ENCODE measurements at places on chromosomes 1 and 21.

- no peak for DNase-seq
Observed at GRCh38 chr1:30191154-30191702, 532.2 kb downstream of the MATN1 start.

DNA sequence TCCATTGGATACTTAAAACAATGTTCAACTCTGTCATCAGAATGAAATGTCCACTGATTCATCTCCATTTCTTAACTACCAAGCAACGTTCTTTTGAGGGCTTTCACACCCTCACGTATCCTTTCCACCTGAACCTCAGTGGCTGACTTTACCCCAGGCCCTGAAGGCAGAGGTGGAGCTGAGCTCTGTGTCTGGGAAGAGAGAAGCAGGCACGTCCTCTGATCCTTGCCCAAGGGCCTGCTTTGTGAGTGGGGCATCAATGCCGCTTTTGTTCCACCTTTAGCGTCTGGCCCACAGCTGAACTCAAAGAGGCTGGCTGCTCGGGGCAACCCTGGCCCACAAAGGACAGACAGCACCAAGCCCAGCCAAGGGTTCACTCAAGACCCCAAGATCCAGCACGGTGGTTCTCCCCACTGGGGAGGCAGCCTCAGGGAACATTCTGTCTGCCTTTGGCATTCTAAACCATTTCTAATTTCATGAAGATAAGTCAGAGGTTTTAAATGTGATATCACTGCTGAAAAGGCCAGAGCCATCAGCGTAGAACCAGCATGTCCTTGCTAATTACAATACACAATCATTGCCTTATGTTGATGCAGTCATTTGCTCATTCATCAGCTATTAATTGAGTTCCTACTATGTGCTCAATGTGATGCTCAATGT is 126.0 kb upstream of the UBE2U start:
- no peak for DNase-seq

GRCh38 chr1:78464449-78464891 is 26.3 kb upstream of the PTGFR start:
- no peak for DNase-seq

GRCh38 chr1:210272666-210273065 is 40.1 kb downstream of the SERTAD4 start:
- no peak for DNase-seq

GRCh38 chr1:42768172-42768571 is 1.1 kb downstream of the C1orf50 start:
- DNase-seq, result no peak

GRCh38 chr1:92587445-92587844 is 100.7 kb upstream of the GFI1 start:
- DNase-seq, result no peak

DNA sequence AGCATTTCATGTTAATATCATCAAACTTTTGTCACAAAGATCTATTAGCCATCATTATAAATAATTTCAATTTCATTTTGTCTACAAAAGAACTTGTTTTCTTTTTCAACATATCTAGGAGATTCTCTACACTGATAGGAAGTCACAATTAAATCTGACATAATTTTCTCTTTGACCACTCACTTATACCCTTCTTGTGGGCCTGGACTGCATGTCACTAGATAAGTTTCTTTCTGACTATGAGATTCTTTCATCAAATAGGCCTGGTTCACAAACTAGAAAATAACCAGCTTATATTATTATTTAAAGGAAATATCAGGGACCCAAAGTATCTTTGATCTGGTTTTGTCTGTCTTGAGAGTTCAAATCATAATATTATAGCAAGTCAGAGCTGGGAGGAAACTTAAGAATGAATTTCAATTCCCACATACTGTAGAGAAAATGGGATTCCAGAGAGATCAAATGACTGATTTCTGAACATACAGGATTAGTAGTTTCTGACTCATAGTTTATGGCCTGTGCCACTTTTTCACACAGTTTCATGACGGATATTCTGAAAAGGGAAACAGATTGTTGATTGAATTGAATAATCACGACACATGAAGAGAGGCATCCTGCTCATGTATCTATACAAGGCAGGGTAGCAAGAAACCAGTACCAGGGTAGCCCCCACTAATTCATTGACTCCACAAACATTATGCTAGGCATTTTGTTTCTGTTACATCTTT is 355.8 kb downstream of the GPATCH2 start:
- no peak for DNase-seq

DNA sequence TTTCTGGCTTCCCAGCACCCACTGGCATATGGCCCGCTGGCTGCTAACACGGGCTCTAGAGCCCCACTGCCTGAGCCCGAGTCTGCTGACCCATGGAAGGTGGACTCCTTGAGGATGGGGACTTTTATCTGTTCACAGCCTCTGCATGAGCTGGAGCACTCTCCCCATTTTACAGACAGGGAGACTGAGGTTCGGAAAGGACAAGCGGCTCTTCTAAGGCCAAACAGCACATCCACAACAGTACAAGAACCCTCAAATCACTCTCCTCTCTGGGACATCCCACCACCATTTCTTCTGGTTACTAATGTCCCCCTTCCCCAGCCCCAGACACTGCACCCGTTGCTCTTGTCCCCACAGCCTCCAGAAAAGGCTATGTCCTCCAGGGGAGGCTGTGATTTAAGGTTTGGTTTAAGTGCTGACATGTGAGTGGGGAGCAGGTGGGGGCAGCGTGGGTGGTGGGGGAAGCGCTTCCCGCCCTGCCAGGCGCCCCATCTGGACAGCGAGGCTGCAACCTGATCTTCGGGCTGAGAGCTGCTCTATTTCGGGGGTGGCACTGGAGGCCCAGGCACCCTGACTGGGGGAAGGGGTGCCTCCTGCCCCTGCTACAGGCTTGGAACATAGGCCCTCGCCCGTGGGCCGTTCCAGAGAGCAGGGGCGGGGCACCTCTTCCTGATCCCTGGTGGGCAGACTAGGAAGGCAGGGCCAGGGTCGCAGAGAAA is 104.8 kb upstream of the WNT4 start:
- DNase-seq, result no peak

GRCh38 chr1:230425252-230426091 is 660 bp downstream of the PGBD5 start:
- no peak for DNase-seq

GRCh38 chr1:77541162-77541545 is 141.3 kb downstream of the ZZZ3 start:
- no peak for DNase-seq

GRCh38 chr21:25366116-25366515 is 241.2 kb downstream of the MRPL39 start:
- no peak for DNase-seq

DNA sequence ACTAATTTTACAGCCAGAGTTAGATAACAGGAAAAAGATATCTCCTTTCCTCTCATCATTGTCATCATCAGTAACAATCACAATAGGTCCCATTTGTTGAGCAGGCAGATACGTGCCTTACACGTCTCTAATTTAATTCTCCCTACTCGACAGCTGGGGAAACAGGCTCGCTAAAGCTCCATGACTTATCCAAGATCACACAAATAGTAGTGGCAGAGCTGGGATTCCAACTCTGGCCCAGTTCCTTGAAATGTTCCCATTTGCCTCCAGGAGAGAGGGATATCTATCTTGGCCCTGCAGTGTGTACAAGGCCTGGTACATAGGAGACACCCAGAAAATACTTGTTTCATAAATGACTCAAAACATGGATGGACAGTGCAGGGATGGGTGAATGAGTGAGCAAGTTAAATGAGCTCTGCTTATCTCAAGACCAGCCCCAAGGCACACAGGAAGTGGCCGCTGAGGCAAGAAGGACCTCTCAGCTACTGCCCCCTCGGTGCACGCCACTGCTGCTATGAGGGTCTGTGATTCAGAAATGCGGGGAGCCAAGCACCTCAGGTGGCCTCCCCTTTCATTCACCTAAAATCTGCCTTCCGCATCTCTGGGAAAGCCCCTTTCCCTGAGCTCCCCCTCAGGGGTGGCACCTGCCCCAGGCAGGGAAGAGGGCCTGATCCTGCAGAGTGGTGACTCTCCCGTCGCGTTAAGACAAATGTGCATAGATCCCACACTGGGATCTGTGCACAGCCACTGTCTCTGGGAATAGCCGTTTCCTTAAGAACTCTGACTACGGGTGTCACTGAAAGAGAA is 3.6 kb downstream of the KCNN3 start:
- DNase-seq, result no peak

GRCh38 chr1:36136535-36136934 is 11.5 kb upstream of the COL8A2 start:
- DNase-seq, result no peak

DNA sequence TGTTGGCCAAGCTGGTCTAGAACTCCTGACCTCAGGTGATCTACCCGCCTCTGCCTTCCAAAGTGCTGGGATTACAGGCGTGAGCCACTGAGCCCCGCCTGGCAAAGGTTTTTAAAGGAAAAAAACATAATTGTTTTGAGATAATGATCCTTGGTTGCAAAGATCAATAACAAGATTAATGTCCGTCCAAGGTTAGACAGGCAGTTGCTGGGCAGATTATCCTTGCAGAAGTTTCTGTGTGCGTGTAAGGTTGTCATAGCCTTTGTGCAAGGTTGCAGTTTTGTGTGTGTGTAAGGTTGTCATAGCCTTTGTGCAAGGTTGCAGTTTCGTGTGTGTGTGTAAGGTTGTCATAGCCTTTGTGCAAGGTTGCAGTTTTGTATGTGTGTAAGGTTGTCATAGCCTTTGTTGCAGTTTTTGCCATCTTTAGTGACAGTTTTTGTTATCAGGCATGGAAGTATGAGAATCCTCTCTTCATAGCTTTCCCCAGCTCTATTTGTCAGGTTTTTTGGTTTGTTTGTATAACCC is 3.6 kb downstream of the YBEY start:
- no peak for DNase-seq

GRCh38 chr1:170176772-170177171 is 31.0 kb downstream of the NTMT2 start:
- no peak for DNase-seq

Measured in NCI-H774 (cell line).